ENCODE measurements at places on chromosomes 5 and 9.

GRCh38 chr9:91418215-91418610, 5.4 kb downstream of the NFIL3 start:
- H3K4me1 ChIP-seq = peaks cover 82% of the 10 kb centered on the region
- no peak for DNase-seq
- peaks cover 12% of the 10 kb centered on the region for H3K36me3 ChIP-seq
- peaks cover 3% of the 10 kb centered on the region for H3K27me3 ChIP-seq
- no peak overlapping the region for H3K4me3 ChIP-seq
- peak overlapping the region; percentile 9 for H3K27ac ChIP-seq

GRCh38 chr9:136688274-136689107, 1.2 kb upstream of the AGPAT2 start:
- H3K4me3 ChIP-seq = no peak overlapping the region
- peaks cover 10% of the 10 kb centered on the region for H3K4me1 ChIP-seq
- no peak for DNase-seq
- H3K27me3 ChIP-seq = 0 out of 2 replicates have a peak, but pooled peaks cover 2% of the 10 kb centered on the region
- H3K36me3 ChIP-seq = no peaks in the 10 kb centered on the region

- peaks cover 23% of the 10 kb centered on the region for H3K4me1 ChIP-seq
- DNase-seq = no peak
- no peaks in the 10 kb centered on the region for H3K27me3 ChIP-seq
- H3K4me3 ChIP-seq = no peak overlapping the region
- H3K36me3 ChIP-seq = 0 out of 2 replicates have a peak, but pooled peaks cover 5% of the 10 kb centered on the region
These were observed 607.2 kb upstream of the WWC1 start for GRCh38 chr5:167684251-167684650.

- peaks cover 2% of the 10 kb centered on the region for H3K27me3 ChIP-seq
- peak overlapping the region; percentile 98 for H3K4me3 ChIP-seq
- DNase-seq = peak; percentile 24
- peak overlapping the region; percentile 91 for H3K27ac ChIP-seq
These were observed 608 bp downstream of the ENTR1 start for GRCh38 chr9:136409557-136410455.

DNA sequence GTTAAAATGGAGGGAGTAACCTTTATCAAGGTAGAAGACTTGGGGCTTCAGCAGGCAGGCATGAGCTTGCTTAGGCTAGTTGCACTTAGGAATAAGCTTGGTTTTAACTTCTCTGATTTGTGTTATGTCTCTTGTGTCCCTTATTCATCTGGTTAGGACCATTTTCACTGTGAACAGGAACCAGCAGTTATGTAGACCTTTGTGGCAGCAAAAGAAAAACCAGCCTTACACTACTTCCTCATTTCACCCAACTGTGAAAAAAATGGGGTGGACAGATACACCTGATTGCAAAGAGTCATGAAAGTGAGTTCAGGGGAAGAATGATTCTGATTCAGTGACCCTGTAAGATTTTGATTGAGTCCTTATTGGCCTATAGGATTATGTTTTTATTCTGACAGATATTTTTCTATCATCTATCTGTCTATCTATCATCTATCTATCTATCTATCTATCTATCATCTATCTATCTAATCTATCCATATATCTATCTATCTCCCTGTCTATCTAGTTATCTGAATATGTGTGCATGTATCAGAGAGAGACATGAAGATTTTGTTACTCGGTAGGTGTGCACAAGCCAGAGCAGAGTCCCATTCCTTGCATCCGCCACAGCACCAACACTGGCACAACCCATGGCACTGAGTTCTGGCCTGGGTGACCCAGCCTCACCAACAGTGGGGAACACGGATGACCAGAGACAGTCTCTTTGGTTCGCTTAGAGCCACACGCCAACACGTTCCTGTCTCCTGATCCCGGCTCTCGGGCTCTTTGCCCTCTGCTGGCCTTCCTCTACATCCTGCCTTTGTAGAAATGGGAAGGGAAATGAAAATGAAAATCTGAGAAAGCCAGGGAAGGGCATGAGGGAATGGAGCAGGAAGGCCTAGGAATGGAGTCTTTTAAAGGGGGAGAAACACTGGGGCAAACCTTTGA, 1.3 kb upstream of the ZNF366 start:
- no peak for DNase-seq
- peak overlapping the region; percentile 37 for H3K27ac ChIP-seq
- no peak overlapping the region for H3K4me3 ChIP-seq
- H3K27me3 ChIP-seq = peaks cover 3% of the 10 kb centered on the region

GRCh38 chr5:180141068-180141660, 67.8 kb downstream of the RASGEF1C start:
- H3K4me3 ChIP-seq = no peak overlapping the region
- H3K27me3 ChIP-seq = peaks cover 10% of the 10 kb centered on the region
- H3K36me3 ChIP-seq = no peaks in the 10 kb centered on the region
- no peak for DNase-seq
- H3K27ac ChIP-seq = no peak overlapping the region
- H3K4me1 ChIP-seq = no peaks in the 10 kb centered on the region

GRCh38 chr5:88394536-88395175, 126.0 kb upstream of the TMEM161B start:
- H3K27me3 ChIP-seq = no peaks in the 10 kb centered on the region
- H3K4me1 ChIP-seq = no peaks in the 10 kb centered on the region
- H3K27ac ChIP-seq = no peak overlapping the region
- no peak for DNase-seq

- H3K36me3 ChIP-seq = peaks cover 18% of the 10 kb centered on the region
- no peaks in the 10 kb centered on the region for H3K27me3 ChIP-seq
- H3K4me3 ChIP-seq = no peak overlapping the region
These were observed 25.3 kb upstream of the LTC4S start for GRCh38 chr5:179768326-179769085.

- no peak overlapping the region for H3K27ac ChIP-seq
- H3K27me3 ChIP-seq = peaks cover 4% of the 10 kb centered on the region
- DNase-seq = no peak
- peaks cover 32% of the 10 kb centered on the region for H3K36me3 ChIP-seq
- H3K4me1 ChIP-seq = peaks cover 10% of the 10 kb centered on the region
These were observed 33.9 kb downstream of the ZFR start for GRCh38 chr5:32410630-32411029.

DNA sequence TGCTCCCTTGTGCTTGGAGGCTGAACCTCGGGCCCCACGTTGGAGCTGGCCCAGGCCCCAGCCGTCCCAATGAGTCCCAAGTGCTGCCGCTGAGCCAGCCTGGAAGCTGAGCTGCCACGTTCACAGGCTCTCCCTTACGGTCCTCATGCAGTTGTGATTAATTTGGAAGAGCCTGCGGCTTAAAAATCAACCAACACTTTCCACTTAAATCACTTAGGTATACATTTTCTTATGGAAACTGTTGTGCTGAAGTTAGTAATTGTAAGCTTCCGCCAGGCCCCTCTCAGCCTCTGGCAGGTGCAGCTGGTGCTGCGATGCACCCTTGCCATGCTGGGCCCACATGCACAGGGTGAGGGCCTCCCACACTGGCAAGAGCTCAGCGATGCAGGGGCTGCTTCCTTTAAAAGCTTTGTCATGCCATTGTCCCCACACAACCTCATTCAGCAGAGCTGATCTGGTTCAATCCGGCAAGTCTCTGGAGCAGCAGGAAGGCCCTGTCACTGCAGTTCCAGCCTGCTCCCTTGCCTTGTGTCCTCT, 61.0 kb downstream of the IPPK start:
- H3K4me1 ChIP-seq = peaks cover 27% of the 10 kb centered on the region
- DNase-seq = peak; percentile 20
- peaks cover 7% of the 10 kb centered on the region for H3K27me3 ChIP-seq
- peaks cover 25% of the 10 kb centered on the region for H3K36me3 ChIP-seq
- H3K27ac ChIP-seq = peak overlapping the region; percentile 40

GRCh38 chr9:98967680-98968079, 24.0 kb downstream of the COL15A1 start:
- H3K4me1 ChIP-seq = peaks cover 27% of the 10 kb centered on the region
- no peak for DNase-seq

DNA sequence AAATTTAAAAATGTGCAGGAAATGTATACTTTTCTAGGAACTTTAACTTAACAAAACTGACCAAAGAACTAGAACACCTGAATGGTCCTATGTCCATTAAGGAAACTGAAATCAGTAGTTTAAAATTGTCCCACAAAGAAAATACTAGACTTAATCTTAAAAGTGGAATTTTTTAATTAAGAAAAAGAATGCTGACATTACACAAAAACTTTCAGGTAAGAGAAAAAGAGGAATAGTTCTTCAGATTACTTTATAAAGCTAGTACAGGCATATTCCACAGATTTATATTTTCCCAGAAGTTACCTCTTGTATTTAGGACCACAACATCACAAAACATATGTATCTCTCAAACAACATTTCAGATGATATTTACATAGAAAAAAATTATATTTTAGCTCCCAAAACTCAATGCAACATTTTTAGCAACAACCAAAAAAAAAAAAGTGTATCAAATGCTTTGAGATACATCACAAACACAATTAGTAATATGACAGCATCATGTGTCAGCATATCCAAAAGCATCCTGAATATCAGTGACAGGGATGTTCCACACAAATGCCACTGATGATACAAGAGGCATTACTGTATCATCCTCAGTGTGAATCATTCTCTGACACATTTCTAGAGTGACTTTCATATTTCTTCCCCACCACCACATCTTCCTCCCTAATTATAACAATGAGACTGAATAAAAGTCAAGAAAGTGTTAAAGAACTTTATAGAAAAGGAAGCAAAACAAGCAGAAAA, 264.0 kb downstream of the EPB41L4A start:
- H3K4me3 ChIP-seq = no peak overlapping the region
- no peaks in the 10 kb centered on the region for H3K27me3 ChIP-seq
- DNase-seq = peak; percentile 56
- peaks cover 15% of the 10 kb centered on the region for H3K4me1 ChIP-seq

All from HFFc6 (cell line).